ENCODE measurements at places on chromosomes 11 and 22.
A peak's percentile ranks its signal among the peaks of the same experiment; 100 is the strongest.

DNA sequence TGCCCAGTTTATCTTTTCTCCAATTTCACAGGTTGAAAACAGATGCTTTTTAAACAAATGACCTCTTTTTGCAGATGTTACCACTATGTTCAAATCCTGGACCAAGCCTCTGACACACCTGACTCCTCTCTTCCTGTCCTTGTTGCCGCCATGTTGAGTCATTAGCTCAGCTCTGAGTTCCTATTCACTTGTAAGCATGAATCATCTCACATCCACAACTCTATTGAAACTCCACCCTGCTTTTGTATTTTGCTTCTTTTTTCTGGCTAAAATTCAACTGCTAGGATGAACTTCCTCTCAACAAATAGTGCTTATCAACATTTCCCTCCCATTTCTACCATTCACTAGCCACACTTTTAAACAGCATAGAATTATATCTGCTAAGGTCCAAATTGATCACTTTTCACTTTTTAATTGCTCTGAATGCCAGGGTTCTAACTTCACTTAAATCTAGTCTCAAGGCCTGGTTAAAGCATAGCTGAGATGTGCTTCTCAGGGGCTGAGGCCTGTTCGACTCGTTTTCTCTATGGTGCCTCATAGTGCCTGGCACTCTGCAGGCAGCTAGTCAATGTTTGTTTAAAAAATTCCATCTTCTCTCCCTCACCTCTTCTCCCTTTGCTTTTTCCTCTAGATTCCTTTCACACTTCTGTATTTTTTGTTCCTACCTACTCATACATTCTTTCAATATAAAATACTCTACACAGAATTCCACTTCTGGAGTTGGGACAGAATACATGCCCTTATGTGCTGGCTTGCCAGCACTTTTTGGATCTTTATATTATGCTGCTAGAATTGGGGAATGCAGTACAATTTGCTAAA is 3.9 kb downstream of the JOSD1 start:
- DNase-seq = no peak

DNA sequence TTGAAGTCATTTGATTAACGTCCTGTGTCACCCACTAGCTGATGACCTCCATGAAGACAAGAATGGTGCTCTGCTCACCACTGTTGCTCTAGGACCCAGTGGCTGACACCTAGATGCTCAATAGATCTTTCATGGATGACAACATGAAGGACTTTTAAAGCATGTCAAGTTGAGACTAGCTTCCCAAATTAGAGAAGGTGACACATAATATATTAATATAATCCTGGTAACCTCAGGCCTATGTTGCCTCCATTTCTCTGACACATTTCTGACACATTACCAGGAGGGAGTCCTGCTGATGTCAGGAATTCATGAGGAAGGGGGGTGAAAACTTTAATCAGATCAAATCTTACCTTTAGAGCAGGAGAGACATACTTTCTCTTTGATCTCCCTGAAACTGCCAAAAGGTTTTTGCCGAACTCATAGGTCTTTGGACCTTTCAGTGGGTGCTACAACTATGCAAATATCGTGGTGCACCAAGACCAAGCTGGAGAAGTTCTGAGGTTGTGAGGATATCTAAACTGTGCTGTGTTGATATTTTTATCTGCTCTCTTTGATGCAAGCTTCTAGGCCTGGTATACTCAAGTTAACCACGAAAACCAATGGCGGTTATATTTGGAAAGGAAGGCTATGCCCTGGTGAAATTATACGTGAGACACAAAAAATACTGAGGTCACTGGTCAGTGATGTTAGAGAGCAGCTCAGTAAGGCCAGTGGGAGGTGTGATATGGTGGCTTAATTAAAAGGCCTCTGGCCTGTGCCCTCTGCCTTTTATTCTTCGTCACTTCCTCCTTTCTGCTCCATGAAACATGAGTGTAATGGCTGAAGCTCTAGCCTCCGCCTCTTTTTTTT is 13.2 kb upstream of the AMPD3 start:
- DNase-seq = no peak

DNA sequence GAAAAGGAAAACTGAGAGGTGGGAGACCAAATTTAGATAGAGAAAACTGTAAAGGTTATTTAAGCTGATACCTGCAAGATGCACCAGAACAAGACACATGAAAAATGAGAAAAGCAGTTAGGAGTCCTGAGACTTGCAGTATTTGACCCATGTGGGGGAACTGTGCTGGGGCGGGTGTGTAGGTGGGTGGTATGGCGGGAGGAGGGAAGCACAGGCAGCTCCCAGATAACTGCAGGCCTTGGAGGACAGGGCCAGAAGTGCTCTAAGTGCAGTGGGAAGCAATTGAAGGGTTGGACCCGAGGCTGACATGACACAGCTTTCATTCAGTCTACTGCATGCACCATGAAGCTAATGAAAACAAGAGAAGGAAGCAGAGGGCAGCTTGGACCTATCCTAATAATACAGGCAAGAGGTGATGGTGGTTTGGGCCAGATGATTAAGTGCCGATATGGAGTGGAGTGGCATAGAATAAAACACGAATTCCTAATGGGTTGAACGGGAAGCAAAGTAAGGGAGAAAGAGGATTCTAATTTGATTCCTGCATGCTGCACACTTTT is 48.0 kb upstream of the ANO3 start:
- DNase-seq = no peak

- DNase-seq = no peak
Measured at GRCh38 chr11:134486106-134486505, 74.1 kb upstream of the B3GAT1 start.

- no peak for DNase-seq
Measured at GRCh38 chr11:111352935-111353710, 26.0 kb downstream of the POU2AF1 start.

GRCh38 chr11:43282607-43283440 is 29.0 kb upstream of the API5 start:
- peak; percentile 73 for DNase-seq

DNA sequence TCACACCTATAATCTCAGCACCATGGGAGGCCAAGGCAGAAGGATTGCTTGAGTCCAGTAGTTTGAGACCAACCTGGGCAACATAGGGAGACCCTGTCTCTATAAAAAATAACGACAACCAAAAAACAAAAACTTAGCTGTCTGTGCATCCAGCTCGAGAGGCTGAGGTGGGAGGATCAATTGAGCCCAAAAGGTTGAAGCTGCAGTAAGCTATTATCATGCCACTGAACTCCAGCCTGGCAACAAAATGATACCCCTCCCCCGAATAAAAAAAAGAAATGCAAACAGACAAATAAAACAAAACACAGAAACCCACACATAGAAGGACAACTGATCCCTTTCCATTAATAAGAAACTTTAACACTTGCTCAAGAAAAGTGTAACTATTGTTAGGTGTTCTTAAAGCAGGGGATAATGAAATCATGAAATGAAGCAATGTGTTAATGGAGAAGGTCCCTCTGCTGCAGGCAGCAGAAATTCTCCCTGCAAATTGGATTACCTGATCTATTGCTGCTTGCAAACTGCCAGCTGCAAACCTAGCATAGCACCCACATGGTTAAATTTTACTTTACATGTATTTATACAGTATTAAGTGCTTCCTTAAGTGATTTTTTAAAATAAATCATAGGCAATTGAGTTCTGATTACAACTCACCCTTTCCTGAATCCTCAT is 226.3 kb downstream of the SBF2 start:
- DNase-seq = no peak

- no peak for DNase-seq
Measured at GRCh38 chr11:116901211-116901610, 63.8 kb upstream of the APOA1 start.

DNA sequence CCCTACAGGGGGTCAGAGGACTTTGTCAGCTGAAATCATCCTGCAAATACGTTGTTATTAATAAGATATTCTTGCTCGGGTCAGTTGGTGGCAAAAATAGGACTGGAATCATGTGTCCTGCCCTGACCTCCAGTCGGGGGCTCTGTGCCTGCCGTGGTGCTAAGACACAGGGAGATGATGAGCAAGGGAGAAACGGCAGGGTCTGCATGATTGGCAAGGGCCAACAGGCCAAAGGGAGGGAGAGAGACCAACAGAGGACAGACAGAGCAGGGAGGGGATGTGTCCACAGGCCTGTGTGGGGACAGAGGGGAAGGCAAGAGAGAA is 10.4 kb upstream of the TSKU start:
- no peak for DNase-seq

GRCh38 chr22:19750507-19751490 is 9.8 kb upstream of the TBX1 start:
- peak; percentile 45 for DNase-seq

- peak; percentile 92 for DNase-seq
Measured at GRCh38 chr11:111765984-111766833, at the start of gene PPP2R1B. Gene PPP2R1B (minus strand): TSS chr11:111766389. CDS start chr11:111766361, 28 bp downstream.

GRCh38 chr11:8754241-8754640 is 71.6 kb downstream of the RPL27A start:
- no peak for DNase-seq

DNA sequence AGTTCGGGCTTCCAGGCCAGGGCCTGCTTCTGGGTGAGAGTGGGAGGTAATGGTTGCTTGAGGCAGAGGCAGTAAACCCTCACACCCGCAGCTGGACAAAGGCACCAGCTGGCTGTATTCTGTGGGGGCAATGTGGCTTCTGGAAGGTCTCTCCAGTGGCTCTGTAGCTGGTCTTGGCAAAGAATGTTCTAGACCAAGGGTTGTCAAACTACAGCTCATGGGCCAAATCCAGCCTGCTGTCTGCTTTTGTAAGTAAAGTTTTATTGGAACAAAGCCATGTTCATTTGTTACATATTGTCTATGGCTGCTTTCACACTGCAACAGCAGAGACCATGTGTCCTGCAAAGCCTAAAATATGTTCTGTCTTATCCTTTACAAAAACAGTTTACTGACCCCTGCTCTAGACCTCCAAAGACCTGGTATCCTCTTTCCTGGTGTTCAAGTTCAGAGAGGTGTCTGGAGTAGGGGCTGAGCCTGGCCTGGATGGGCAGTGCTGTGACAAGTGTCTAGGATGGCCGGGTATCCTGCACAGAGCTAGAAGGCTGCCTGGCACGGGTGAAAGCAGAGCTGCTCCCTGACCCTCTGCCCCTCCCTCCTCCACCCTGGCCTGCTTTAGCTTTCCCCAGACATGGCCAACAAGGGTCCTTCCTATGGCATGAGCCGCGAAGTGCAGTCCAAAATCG is 3.4 kb downstream of the TAGLN start:
- DNase-seq = no peak

- DNase-seq = no peak
Measured at GRCh38 chr11:100887659-100888058, 200.6 kb downstream of the ARHGAP42 start.

- DNase-seq = no peak
Measured at GRCh38 chr11:62146476-62147200, 22.8 kb downstream of the INCENP start.

- no peak for DNase-seq
Measured at GRCh38 chr11:125566235-125566634, 3.0 kb upstream of the EI24 start.

- no peak for DNase-seq
Measured at GRCh38 chr11:1761110-1761856, 2.4 kb downstream of the CTSD start.

DNA sequence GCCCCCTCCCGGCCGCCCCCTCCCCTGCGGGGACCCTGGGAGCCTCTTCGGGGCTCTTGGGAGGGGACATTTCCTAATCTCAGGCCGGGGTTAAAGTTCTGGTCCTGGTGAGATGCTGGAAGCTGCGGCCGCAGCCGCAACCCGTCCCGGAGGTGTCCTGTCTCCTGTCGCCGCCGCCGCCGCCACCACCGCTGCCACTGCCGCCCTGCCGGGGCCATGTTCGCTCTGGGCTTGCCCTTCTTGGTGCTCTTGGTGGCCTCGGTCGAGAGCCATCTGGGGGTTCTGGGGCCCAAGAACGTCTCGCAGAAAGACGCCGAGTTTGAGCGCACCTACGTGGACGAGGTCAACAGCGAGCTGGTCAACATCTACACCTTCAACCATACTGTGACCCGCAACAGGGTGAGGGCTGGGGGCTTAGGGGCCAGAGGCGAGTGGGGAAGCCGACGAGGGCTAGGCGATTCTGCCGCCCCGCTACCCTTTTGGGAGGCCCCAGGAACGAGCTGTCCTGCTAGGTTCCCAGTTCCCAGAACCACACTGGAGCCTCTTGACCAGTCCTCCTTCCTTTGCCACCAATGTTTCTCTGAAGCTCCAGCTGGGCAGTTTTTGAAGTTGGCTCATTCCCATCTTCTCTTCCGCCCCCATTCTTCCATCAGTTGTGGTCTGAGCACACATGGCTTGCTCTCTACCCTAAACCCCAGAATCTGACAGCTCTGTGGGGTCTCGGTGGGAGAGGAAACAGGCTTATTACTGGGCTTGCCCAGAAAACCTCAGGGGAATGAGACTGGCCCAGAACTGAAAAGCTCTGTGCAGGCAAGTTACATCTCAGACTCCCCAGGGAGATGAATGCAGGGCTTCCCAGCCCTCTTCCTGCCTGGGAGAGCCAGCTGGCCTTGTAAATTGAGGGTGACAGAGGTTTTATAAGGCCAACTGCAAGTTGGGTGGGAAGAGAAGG is 781 bp downstream of the SIDT2 start:
- DNase-seq = peak; percentile 60

DNA sequence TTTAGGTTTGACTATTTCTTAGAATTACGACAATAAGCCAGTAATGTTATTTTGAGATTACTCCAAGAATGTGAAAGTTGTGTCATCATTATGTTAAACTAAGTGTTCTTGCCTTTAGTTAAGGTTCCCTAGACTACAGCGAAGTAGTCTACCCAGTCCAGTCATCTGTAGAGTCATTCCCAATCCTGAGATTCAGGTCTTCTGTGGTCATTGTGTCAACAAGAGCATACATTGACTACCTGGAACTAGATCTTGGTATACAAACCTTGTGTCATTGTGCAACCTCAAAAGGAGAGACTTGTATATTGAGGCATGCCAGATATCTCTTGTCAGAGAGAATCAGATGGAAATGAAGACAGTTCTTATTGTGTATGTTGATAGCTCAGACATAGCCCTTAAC is 115.9 kb downstream of the ATM start:
- no peak for DNase-seq

- peak; percentile 73 for DNase-seq
Measured at GRCh38 chr11:65496304-65497140, 2.3 kb upstream of the MALAT1 start.

- no peak for DNase-seq
Measured at GRCh38 chr11:47388697-47389576, 10.6 kb upstream of the SPI1 start.

DNA sequence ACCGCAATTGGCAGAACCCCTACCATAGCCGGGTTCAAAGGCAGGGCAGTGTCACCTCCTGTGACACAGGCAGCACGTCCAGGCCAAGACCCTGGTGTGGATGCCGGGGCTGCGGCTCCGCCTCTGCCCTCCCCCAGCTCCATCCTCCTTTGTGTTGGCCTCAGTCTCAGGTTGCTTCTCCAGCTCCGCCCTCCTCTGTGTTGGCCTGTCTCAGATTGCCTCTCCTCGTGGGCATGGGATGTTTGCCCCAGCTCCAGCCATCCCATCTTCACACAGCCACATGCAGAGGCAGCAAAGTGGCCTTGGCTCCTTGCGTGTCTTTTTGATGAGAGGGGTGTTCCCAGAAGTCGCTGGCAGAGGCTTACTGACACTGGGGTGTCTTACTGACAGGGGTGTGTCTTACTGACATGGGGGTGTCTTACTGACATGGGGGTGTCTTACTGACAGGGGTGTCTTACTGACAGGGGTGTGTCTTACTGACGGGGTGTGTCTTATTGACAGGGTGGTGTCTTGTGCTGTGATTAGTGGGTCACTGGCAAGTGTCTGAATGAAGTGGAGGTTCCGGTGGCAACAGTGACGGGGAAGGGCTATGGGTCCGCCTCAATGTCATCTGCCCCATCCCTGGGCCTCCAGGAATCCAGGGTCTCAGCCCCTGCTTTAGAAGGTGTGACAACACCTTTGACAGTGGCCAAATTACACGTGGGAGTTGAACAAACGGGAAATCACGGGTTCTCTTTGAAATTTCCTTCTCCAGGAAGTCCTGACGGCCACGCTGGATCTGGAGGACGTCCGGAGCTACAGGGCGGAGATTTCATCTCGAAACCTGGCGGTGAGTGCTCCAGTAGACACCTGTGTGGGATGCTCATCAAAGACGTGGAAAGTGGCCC is 24.9 kb downstream of the NADSYN1 start:
- no peak for DNase-seq

Measured in eye (tissue), 1 donor.